ENCODE measurements at places on chromosomes 4 and X.
A peak's percentile ranks its signal among the peaks of the same experiment; 100 is the strongest.

DNA sequence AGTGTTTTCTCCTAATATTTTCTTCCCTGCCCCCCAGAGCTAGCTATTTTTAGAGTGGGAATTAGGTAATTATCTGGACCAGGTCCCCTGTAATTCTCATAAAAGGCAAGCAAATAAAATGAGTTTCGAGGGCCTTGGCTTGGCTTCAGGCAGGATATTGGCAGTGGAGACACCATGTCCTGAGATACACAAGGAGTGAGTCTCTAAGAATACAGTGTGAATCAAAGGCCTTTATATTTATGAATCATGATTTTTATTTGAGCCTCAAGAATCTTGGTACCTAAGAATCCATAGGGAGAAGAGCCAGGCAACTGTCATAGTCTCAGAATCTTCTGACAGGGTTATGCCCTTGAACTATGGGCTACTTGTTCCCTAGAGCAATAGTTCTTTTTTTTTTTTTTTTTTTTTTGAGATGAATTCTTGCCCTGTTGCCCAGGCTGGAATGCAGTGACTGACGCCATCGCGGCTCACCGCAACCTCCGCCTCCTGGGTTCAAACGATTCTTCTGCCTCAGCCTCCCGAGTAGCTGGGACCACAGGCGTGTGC lies 205.4 kb downstream of the LDB2 start:
- DNase-seq = no peak

DNA sequence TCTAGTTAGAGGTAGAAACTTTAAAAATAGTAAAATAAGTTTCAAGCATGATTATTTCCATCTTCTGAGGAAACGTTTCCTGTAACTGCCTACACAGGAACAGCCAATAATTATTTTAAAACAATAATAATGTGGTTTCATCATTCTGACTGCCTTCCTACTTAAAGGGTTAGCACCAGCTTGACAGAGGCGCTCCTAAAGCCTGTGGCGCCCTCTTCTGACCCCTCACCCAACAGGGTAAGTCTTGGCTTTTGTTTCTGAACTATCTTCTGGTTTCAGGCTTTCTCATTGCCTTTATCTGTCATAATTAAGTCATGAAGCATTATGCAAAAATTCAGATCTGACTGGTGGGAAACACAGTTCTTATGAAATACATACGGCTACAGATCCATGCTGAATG lies 96.7 kb downstream of the ITM2A start:
- peak; percentile 26 for DNase-seq

DNA sequence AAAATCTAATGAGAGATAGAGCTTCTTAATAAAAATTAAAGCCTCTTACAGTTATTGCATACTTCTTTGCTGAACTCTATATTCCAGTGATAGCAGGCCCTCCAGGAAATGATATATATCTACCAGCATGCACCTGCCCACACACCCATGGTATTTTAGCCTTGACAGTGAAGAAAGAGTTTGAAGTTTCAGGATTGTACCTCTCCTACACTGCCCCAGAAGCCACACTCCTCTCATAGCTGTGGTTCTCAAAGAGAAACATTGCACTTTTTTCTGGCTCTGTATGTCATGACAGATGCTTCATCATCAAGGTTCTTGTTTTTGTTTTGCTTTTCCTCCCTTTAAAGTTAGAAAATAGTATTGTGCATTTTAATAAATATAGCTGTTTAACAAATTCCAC lies 34.0 kb downstream of the INPP4B start:
- no peak for DNase-seq

DNA sequence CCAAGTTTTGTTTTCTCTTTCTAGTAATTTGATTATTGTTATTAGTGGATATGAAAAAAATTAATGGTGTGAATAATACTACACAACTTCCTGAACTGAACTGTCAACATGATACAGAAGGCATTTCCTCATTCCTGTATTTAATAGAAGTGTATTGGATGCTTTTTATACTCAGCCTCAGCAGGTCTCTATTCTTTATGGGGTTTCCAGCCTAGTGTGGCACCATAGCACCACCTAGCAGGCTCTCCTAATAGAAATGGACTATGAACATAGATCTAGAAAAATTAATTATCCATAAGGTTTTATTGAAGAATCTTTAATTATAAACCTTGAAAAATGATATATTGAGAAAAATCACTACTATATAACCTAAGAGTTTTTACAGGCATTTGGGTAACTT lies 52.4 kb downstream of the GLRB start:
- no peak for DNase-seq

All from GM13977 (cell line).